ENCODE measurements at places on chromosomes 3 and 15.

DNA sequence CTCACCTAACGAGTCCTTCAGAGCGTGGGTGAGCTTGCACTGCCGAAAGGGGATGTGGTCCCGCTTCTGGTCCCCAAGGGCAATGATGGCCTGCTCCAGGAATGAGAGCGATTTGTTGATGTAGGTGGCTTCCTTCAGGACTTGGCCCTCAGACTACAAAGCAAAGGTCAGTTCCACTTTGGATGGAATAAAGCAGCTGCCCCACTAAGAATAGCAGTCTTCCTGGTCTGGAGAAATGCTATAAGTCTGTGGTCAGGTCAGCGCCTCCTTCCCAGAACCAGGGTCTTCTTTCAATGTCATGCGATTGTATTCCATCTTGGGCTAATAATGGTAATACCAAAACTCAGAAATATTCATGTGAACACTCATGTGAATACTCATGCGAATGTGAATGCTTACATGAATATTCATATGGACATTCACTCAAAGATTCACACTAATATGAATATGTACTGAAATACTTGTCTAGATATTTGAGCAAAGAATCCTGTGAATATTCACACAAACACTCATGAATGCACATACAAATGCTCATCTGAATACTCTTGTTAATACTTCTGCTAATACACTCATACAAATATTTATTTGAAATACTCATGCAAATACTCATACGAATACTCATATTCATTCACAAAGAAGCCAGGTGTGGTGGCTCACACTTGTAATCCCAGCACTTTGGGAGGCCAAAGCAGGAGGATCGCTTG lies 16.7 kb downstream of the KIF9 start:
- DNase-seq, result no peak

- no peak for DNase-seq
These were observed 460.2 kb downstream of the OCA2 start for GRCh38 chr15:27638958-27639357.

DNA sequence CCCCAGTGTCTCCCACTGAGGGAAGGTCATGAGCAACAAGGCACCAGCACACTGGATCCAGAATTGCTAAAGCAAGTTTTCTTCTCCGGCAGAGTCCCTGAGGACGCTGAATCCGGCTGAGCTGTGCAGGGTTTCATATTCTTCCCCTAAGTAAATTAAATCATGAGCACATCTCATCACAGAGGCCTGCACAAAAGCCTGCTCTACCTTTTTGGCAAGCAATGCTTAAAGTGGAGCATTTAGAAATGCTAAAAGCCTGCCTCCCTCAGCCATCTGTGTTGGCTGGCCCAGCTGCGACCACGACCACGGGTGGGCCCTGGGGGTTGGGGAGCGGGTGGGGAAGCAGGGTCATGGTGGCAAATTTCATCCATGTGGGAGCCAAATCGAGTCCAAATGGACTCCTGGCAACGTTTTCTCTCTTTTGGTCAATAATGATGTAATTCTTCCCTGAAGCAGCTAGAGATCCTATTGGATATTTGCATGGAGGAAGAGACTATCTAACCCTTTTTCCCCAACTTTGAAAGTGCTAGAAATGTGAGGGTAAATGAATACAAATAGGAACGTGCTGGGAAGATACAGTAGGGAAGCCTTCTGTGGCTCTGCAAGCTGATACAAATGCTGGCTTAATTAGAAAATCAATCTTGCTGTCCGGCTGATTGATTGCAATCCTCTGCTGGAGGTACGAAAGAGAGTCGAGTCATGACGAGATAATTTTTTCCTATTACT lies 532.8 kb upstream of the TBL1XR1 start:
- DNase-seq, result no peak

GRCh38 chr15:91853511-91853947 lies at the start of gene SLCO3A1:
TSS of gene SLCO3A1 (plus strand) at chr15:91853708.
- peak; percentile 56 for DNase-seq

- DNase-seq, result no peak
These were observed 2.9 kb upstream of the KLHL40 start for GRCh38 chr3:42682301-42683070.

DNA sequence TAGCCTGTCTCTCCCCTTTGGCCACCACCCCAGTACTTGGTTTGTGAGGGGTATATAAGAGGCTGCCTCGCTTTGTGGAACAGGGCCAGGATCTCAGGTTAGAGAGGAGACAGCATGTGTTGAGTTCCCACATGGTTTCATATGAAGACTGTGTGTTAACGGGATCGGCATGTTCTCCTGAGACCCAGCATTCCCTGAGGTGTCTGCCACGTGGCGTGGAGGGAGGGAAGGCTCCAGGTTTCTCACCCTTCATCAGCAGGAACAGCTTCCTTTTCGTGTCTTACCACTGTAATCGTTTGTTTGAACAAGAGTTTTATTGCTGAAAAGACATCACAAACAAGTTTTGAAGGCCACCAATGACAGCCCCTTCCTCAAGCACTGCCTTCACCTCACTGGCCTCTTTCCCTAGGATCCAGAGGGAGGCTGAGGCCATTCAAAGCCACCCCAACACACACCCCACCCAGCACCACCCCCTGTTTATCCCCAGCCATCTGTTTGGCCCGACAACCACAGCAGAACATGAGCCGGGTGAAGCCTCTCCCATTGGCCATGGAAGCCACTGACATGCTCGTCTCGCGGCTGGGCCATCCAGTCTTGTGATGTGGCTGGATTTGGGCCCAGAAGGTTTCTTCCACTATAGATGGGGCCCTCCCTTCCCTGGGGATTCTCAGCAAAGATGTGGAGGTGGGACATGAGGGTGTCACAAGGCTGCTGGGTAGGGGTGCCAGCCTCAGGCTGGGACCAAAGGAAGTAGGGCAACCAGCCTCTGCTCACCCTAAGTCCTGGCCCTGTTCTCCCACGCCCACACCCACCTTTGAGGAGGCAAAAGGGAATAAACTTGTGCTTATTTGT lies 10.0 kb downstream of the BHLHE40 start:
- DNase-seq, result no peak

DNA sequence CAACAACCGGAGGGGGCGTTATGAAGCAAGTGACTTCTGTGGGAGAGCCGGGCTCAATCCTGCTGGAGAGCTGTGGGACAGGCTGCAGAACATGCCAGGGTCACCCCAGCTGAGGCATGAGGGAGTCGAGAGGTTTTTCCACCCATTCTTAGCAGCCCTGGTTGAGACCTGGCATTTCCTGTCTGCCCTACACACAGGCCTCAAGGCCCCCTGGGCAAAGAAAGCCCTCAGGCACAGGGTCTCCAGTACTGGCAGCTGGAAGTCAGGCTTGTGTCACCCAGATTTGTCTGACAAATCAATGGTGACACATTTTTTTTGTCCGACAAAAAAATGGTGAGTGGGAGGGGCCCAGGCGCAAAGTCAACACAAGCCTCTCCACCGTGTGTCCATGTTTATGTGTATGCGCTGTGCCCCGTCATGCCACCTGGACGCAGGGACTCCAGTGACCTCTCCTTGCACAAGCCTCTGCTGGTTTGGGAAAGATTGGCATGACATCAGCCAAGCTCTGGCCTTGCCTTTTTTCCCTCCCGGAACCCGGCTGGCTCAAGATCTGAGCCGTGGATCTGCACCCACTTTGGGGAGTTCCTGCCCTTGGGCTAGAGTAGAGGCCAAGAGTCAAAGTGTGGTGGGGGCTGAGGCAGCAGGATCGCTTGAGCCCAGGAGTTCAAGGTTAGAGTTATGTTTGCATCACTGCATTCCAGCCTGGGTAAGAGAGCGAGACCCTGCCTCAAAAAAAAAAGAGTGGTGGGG lies 20.8 kb upstream of the ALAS1 start:
- DNase-seq, result no peak

DNA sequence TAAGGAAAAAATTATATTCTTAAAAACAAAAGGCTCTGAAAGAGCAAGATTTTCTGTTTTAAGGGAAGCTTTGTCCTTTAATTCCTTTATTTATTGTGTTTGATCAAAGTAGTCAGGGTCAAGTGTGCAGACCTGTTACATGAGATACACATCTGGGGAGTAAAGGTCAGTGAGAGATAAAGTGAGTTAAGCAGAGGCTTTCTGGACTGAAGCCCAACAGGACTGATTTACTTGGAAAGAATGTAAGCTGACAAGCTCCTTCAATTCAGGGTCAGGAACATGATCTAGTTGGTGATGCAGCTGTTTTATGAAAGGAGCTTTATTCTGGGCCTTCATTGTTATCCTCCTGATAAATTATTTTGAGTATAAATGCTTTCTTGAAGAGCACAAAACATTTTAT lies 20.7 kb upstream of the OTOL1 start:
- no peak for DNase-seq

GRCh38 chr3:23944861-23945662 lies at the start of gene NR1D2:
TSS of gene NR1D2 (plus strand) at chr3:23945286. CDS start at chr3:23945579, 293 bp downstream.
- DNase-seq, result peak; percentile 67

- no peak for DNase-seq
These were observed 101.6 kb upstream of the TNIK start for GRCh38 chr3:171561596-171562323.

GRCh38 chr3:157785102-157785826 lies 282.0 kb upstream of the VEPH1 start:
- DNase-seq, result no peak

- no peak for DNase-seq
These were observed 228.5 kb downstream of the FOXP1 start for GRCh38 chr3:71355037-71355436.

DNA sequence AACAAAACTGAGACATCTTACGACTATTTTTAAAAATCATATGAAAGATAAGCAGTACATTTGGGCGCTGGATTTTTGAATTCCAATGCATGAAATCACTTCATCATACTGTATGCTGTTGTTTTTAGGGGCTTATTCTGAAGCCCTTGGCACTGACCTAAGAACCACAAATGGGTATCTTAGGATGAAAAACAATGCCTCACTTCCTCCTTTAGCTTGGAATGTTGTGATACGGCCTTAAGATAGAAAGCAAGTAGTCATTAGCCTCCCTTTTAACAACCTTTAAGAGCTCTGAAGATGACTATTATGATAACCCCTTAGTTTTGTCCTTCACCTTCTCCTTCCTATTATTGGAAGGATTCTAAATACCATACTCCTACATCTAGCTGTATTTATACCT lies 289.8 kb downstream of the ARPP21 start:
- DNase-seq, result no peak

DNA sequence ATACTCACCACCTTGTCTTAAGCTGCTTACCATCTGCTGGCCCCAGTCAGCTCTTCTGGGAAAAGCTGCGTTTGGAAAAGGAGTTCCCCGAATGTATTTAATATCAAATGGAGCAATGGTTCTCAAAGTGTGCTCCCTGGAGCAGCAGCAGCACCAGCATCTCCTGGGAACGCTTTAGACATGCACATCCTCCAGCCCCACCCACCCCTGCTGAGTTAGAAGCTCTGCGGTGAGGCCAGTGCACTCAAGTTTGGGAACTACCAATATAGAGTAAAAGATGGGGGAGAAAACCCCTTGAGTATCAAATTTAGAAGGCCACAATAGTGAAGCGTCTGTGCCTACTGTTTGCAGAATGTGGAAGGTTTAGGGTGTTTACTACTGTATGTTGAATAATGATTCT lies 124.0 kb upstream of the TOPAZ1 start:
- DNase-seq, result no peak

GRCh38 chr3:100875239-100875638 lies 118.0 kb downstream of the ABI3BP start:
- no peak for DNase-seq
